ENCODE measurements at places on chromosomes 6 and 20.

GRCh38 chr6:30879684-30880427, 4.5 kb upstream of the DDR1 start:
- DNase-seq = no peak

GRCh38 chr6:32105433-32105832, 3.7 kb downstream of the TNXB start:
- no peak for DNase-seq

DNA sequence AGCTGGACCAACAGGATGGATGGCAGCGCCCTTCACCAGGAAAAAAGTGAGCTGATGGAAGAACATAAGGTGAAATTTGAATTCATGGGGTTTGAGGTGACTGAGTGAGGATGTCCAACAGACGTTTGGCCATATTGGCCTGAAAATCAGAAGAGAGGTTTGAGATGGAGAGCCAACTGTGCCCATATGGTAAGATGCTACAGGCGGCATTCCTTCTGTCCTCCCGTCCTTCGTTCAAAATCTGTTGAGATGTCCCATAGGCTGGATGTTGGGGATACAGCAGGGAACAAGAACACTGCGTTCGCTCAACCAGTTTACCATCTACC, 468 bp upstream of the CMTR1 start:
- DNase-seq = no peak

GRCh38 chr6:3768502-3768901, 17.0 kb upstream of the PXDC1 start:
- no peak for DNase-seq

- DNase-seq = no peak
Observed at GRCh38 chr20:18154342-18154741, 16.7 kb downstream of the KAT14 start.

GRCh38 chr6:3026791-3027626, 27.3 kb downstream of the NQO2 start:
- peak; percentile 31 for DNase-seq

GRCh38 chr6:105880030-105880492, 206.1 kb upstream of the PRDM1 start:
- DNase-seq = no peak

GRCh38 chr20:56964901-56965300, 301.5 kb downstream of the BMP7 start:
- DNase-seq = no peak

DNA sequence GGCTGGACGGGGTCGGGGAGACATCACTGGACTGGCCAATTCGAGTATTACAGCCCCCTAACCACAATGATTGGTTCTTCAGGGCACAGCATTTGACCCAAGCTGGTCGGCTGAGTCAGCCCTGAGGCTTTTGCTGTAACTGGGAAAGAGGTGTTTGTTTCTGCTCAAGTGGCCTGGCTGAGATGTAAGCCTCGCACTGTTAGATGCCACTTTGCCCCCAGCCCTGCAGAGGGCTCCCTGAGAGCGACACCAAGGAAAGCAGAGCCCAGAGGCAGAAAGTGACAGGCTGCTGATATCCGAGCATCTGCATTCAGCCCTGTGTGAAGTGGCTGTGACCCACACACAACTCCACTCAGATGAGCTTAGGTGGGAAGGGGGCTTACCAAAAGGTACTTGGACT, 19.4 kb downstream of the ERGIC3 start:
- DNase-seq = peak; percentile 8
